Fibroblast of skin of scalp (primary cell): ENCODE measurements at places on chromosomes 12 and 14.
A peak's percentile ranks its signal among the peaks of the same experiment; 100 is the strongest.

GRCh38 chr14:64704743-64705380, 638 bp downstream of the PLEKHG3 start:
- DNase-seq, result no peak

- DNase-seq, result no peak
Observed at GRCh38 chr12:124278389-124279101, 16.3 kb upstream of the RFLNA start.

DNA sequence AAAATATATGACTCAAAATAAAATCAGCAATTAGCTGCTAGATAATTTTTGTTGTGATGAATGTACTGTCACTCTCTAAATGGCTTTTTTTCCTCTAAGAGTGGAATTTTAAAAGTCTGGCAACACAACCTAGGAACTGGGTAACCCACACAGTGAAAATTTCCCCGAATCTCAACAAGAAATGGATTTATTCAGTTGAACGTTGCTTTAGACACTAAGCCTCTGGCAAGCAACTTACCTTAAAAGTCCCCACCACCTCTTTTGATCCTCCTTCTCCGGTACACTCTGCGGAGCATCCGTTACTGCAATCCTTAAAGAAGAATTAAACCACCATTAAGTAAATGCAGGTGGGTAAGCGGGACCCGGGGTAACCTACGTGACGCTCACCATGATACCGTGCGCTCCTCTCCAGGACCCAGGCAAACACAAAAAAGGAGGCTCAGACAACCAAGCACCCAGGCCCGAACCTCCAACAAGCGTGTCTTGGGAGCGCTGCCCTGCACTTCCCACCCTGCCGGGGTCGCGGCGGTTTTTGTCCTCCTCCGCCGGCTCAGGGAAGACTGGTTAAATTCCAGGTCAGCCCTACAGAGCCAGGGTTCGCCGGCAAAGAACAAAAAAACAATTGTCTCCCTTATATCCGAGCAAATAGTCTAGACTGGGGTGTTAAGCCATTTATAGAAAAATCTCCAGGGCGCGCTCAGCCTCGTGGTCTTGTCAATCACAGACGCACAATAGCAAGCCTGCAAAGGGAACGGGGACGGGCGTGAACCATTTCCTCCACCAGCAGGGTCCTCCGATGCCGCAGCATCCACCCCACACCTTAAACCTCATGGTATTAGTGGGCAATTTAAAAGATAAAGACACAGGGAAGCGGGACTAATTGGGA, 47.1 kb downstream of the BCAT1 start:
- no peak for DNase-seq

- DNase-seq, result no peak
Observed at GRCh38 chr14:99769799-99770198, 23.4 kb upstream of the EML1 start.

GRCh38 chr12:33703221-33703620, 263.6 kb upstream of the SYT10 start:
- no peak for DNase-seq

GRCh38 chr12:85393606-85394005, 113.6 kb downstream of the ALX1 start:
- no peak for DNase-seq

- no peak for DNase-seq
Observed at GRCh38 chr12:112615196-112615595, 176.4 kb upstream of the RPH3A start.

DNA sequence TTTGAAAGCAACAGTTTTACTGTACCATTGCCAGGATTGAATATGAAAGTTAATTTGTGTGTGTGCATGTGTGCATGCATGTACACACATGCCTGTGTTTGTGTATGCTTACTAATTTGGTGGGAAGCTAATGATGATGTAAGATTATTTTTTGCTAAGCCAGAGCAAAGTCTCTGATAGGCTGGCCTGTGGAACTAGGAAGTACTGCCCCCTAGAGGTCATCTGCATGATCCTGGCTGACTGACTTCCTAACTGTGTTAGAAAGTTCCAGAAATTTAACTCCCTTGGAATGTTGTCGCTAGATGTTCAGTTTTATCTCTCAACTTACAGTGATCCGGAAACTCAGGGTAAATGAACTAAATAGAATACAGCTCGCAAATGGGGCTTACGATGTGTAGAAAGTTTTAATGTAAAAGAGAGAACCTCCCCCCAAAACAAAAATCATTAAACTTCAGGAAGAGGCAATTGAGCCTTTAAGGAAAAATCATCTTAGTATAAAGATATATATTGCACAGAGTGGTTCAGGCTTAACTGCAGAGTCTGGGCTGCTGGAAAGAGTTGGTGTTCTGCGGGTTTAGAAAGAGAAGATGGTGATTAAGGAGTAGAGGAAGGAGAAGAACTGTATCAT, 34.3 kb upstream of the SLC38A1 start:
- peak; percentile 19 for DNase-seq

- no peak for DNase-seq
Observed at GRCh38 chr12:94977766-94978468, 25.6 kb downstream of the NDUFA12 start.

DNA sequence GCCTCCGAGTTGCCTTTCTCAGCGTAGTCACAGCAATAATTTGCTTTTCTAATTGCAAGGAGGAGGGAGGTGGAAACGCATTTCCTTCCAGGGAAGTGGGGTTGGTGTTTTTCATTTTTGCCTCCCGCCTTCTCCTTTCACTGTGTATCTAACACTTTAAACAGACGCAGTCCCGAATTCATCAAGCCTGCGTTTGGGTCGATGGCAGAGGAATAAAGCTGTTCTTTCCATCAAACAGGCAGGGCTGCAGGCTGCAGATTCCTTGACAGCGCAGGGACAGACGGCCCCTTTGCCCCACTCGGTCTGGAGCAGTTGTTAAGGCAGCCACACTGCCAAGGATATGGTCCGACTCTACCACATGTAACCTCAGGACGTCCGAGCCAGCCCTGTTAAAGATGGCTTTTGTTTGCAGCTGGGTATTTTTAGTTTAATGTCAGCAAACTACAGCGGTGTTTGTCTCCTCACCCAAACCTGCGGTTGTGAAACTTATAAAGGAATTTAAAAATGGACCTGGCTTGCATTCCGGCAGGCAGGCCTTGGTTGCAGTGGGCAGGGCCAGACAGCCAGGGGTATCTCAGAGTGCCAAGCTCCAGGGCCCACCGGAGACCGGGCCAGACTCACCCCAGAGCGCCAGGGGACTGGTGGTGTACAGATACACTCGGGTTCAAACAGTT, 2.1 kb downstream of the CHST11 start:
- DNase-seq, result no peak

DNA sequence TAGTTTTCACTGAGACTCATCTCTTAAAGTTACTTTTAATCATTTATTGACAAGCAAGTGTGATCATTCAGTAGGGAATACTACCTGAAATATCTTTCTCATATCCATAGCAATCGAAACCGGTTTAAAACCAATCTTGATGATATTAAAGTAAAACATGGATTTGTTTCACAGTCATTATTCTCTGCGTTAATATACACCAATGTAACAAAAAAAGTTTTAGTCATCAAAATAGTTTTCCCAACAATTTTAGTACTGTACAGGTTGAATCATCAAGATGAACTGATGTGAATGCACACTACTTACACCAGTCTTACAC, 137.0 kb upstream of the KRAS start:
- no peak for DNase-seq

DNA sequence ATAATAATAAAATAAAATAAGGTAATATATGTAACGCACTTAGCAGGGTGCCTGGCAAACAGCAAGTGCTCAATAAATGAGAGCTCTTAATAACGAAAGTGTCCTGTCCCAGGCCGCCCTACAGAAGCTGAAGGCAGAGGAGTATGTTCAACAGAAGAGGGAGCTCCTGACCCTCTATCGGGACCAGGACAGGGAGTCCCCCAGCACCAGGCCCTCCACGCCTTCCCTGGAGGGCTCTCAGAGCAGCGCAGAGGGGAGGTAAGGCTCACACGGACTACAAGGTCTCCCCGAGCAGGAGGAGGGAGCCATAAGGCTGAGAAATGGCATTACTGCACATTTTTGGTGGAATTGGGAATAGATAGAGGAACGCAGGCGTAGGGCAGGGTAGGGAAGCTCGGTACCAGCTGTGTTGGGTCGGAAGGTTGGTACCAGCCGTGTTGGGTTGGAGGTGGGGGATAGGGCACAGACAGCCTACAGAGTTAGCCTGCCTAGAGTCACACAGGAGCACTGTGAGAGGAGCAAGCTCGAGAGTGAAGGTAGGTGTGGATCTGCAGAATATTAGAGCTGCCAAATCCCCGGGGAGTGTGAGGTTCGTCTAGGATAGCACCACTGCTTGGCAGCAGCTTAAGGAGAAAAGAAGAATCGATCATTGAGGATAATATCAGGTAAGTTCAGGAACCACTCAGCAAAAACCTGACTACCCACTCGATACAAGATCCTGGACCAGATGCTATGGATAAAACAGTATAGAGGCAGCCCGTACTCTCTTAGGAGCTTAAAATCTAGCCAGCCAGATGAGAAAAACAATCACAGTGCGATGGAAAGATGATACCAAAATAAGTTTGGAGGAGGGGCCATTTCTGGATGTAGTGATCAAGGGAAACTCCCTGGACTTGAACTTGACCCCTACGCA, 15.3 kb downstream of the TNFRSF1A start:
- peak; percentile 77 for DNase-seq

- no peak for DNase-seq
Observed at GRCh38 chr12:93537769-93538168, 34.7 kb upstream of the SOCS2 start.

- DNase-seq, result no peak
Observed at GRCh38 chr12:126762150-126762549, 1504.8 kb upstream of the TMEM132C start.

- no peak for DNase-seq
Observed at GRCh38 chr12:34097213-34097612, 74.9 kb downstream of the ALG10 start.

- DNase-seq, result no peak
Observed at GRCh38 chr14:91349481-91350074, 68.0 kb downstream of the CCDC88C start.

DNA sequence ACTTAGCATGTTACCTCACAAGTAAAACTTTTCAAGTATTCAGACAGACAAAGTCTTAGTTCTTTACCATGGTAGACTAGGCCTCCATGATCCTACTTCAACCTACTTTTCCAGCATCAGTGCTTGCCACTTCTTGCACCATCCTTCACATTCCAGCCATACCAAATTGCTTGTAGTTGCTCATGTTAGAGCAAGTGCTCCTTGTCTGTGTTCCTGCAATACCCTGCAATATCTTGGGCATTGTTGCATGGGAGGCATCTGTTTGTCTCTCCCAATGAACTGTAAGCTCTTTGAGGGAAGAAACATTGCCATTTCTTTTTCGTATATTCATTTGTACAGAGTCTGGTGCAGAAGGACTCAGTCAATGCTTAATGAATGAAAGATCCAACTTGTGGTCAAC, 78.0 kb downstream of the SRGAP1 start:
- peak; percentile 94 for DNase-seq

GRCh38 chr12:132907216-132907615, 19.8 kb upstream of the CHFR start:
- DNase-seq, result no peak

- DNase-seq, result peak; percentile 89
Observed at GRCh38 chr12:91053951-91054715, 3.7 kb downstream of the KERA start.

- DNase-seq, result no peak
Observed at GRCh38 chr12:39464976-39465695, 22.2 kb upstream of the KIF21A start.

DNA sequence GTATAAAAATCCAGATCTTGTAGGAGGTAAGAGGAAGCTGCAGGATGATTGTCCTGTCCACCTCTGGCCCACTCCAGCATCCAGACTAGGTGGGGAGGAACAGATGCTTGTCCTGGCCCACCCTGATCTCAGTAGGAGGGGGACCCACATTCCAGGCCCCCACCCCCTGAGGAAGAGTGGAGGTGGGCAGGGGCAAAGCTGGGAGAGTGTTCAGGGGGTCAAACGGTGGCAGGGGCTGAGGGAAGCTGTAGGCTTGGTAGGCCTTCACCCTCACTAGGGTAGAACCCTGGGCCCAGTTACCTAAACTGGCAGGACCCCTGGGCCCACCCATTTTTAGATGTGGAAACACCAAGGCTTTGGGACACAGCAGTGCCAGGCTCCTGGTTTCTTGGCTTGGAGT, 4.1 kb downstream of the SLC48A1 start:
- no peak for DNase-seq

DNA sequence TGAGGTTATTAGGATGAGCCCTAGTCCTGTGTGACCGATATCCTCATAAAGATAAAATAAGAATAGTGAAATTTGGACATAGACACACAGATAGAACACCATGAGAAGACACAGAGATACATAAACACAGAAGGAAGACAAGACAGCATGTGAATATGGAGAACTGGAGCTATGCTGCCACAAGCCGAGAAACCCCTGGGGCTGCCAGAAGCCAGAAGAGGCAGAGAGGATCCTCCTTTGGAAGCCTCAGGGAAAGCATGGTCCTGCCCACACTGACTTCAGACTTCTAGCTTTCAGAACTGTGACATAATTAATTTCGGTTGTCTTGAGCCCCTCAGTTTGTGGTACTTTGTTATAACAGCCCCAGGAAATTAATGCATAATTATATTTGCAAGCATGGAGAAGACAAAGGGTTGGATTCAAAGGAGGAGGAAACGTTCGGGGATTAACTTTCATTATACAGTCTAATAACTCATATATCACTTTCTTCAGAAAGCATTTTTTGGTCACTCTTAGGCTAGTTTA, 1501.8 kb upstream of the FLRT2 start:
- no peak for DNase-seq

DNA sequence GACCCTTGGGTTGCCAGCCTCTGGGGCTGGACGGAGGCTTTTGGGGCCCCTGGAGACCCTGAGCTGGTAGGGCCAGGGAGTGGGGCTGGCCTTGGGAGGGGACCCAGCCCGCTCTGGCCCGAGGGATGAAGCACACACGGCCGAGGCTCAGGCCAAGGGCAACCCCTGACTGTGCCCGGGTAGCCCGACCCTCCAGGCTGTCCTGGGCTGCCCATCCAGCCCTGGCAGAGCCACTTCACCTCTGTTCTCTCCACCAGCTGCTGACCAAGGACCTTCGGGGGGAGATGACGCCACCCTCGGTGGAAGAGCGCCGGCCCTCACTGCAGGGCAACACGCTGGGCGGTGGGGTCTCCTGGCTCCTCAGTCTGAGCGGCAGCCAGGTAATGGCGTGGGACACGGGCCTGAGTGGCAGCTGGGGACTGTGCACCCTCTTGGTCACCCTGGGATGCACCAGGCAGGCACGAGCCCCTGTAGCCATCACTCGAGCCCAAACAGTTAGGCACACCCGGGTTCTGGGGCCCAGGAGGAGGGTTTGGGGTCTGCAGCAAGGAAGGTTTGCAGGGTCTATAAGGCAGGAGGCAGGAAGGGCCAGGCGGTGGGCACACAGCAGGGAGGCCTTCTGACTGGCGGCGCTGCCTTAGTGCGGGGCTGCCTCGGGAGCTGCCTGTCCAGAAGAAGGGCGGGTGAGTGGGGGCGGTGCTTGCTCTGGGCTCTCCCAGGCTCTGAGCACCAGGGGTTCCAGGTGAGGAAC, 19.7 kb downstream of the ASPG start:
- DNase-seq, result no peak

DNA sequence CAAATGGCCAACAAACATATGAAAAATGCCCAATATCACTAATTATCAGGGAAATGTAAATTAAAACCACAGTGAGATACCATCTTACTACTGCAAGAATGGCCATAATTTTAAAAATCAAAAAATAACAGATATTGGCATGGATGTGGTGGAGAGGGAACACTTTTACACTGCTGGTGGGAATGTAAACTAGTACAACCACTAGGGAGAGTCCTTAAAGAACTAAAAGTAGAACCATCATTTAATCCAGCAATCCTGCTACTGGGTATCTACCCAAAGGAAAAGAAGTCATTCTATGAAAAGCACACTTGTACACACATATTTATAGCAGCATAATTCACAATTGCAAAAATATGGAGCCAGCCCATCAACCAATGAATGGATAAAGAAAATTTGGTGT, 459.7 kb downstream of the GXYLT1 start:
- no peak for DNase-seq

GRCh38 chr12:18171571-18171970, 81.6 kb upstream of the RERGL start:
- peak; percentile 83 for DNase-seq
